ENCODE measurements at places on chromosomes 7 and 10.

- DNase-seq = no peak
These were observed 25.9 kb downstream of the GRM8 start for GRCh38 chr7:127226685-127227374.

GRCh38 chr10:36597756-36598320 lies 527.6 kb upstream of the ANKRD30A start:
- no peak for DNase-seq

DNA sequence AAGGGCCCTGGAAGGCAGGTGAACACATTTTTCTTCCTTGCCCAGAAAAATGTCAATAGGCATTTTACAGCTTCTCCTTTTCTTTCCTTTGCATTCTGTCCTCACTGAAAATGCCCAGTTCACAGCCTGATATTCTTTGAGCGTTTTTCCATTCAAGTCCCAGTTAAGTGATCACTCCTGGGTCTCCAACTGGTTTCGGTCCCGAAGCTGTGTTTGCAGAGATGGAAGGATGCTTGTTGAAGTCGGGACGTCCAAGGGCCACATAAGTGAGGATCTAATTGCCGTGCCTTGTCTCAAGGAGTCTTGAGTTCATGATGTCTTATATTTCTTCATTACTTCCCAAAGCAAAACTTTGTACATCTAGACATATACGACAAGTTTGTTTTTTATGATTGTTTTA lies 208.7 kb upstream of the PRKCQ start:
- DNase-seq = no peak

- DNase-seq = no peak
These were observed 88.3 kb upstream of the CHST15 start for GRCh38 chr10:124181656-124182055.

- no peak for DNase-seq
These were observed 142.0 kb downstream of the LCOR start for GRCh38 chr10:96973809-96974747.

- peak; percentile 20 for DNase-seq
These were observed 52.3 kb upstream of the MYL10 start for GRCh38 chr7:101681170-101682007.

DNA sequence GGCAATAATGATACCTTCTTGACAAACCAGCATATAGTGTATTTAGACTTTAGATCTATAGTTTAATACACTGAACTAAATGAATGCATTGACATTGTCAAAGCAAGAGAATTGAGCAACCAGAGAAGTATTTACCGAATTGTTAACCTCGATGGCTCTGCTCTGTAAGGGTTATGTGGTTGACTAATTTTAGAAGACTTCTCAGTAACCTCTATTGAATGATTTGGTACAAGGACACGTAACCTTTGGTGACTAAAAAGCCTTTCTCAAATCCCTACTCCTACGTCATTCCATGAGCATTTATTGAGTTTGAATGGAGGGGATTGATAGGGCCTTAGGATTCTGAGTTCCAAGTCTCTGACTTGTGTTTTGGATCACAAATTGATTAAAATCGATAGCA lies 67.6 kb downstream of the MDFIC start:
- DNase-seq = no peak

DNA sequence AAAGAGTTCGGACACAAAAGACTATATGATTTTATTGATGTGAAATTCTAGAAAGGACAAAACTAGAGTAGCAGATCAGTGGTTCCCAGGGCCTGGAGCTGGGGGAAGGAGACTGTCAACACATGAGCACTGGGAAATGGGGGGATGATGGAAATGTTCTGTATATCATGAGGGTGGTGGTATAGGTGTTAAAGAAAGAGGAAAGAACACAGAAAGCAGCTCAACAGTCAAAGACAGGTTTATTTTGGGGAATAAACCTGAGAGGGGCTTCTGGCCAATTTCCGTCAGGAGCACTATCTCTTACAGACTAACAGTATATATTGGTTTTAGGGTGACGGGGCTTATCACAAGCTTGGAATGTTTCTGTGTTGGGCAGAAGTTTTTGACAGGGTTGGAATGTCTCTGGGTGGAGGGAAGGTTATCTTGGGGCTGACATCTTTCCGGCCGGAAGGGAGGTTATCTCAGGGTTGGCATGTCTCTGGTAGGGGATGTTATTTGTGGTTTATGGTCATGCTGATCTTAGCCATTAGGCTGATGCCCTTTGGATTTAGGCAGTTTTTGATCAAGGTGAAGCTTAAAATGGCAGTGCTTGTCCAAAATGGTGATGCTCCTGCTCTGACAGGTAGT lies 254.6 kb upstream of the NRP1 start:
- DNase-seq = no peak

DNA sequence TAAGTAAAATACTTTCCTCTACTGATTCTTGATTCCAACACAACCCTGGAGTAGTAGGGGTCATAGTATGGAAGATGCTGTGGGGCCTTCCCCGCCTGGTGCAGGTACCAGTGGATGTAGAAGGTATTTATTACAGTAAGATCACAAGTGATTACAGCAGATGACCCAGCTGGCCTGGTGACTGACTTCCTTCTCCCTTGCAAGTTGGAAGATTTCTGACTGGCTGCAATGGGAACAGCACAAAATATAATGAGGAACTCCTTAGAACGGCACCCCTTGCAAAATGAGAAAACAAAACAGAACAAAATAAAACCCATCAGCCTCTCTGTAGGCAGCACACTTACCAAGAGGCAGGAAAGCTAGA lies 61.7 kb upstream of the TARP start:
- DNase-seq = no peak

DNA sequence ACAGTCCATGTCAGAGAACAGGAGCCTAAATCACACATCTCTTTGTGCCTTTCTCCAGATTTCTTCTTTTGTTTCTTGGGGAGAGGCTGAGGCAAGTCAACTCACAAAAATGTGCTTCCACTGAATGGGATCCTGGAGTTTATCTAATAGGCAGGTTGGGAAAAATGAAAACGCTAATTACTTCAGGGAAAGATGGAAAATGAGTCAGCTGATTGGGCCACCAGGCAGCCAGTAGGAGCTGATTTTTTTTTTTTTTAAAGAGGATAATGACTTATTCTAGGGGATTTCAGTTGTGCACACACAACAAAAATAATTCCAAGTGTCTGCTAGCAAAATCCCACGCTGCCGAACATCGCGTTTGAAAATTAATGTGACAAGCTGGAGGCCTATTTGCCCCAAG lies 412.8 kb upstream of the ZMIZ1 start:
- no peak for DNase-seq

DNA sequence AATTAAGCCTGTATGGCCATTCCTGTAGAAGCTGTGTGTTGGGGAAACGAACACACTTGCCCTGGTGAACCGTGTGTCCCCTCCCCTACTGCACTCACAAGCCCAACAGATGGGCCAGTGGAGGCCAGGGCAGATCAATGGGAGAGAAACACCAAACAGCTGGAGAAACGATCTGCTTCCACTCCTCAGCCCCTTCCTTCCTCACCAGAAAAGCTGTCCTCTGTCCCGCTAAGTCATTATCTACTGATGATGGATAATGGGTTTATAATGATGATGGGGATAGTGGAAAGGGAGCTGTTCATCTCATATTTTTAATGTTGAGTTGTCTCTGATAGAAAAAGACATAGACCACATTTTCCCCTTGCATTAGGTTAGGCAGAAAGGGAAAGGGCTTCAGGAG lies 99.7 kb downstream of the ELMO1 start:
- DNase-seq = no peak

DNA sequence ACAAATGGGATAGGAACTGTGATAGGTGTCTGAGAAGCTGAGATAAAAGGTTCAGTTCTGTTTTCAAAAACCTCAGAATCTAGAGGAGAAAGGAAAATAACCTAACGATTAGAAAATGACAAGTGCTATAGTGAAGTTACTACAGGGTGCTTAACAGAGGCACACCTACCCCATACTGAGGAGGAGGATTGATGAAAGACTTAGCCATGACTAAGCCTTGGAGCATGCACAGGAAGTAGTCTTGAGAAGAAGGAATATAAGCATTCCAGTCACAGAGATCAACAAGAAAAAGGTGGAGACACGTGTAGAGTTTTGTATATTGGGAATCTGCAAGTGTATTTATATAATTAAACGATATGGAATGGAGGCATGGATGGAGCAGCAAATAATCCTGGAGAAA lies 1225.5 kb upstream of the CELF2 start:
- no peak for DNase-seq

GRCh38 chr10:6843481-6843881 lies 263.4 kb upstream of the PRKCQ start:
- no peak for DNase-seq

- DNase-seq = no peak
These were observed 35.9 kb upstream of the SEMA3A start for GRCh38 chr7:84230491-84230890.

- DNase-seq = no peak
These were observed 23.7 kb downstream of the PARP12 start for GRCh38 chr7:140039066-140039465.

DNA sequence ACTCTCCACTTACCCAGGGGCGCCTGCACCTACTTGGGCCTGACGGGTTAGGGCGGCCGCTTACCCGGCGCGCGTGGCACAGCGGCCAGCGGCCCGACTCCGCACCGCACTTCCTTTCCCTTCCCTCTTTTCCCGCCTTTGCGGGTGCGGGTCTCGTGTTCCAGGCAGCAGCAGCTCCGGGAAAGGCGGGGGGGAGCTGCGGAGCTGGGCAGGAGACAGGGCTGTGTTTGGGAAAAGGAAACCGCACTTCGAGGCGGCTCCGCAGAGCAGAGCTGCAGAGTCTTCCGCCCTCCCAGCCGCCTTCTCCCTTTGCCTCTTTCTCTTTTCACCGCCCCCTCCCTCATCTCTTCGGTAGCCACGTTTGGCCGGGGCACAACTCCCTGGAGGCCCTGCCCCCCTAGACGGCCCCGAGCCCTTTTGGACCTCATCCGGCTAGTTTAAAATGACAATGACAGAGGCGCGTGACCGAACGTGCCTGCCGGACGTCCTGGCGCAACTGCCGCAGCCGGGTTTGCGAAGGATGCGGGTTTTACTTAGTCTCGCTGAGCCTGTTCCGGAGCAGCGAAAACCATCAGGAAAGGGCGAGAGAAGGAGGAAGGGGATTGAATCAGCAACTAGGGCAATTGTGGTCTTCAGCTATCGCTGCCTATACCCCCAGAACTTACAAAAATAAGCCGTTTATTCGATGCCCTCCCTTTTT lies 7.9 kb upstream of the PAX2 start:
- DNase-seq = no peak

DNA sequence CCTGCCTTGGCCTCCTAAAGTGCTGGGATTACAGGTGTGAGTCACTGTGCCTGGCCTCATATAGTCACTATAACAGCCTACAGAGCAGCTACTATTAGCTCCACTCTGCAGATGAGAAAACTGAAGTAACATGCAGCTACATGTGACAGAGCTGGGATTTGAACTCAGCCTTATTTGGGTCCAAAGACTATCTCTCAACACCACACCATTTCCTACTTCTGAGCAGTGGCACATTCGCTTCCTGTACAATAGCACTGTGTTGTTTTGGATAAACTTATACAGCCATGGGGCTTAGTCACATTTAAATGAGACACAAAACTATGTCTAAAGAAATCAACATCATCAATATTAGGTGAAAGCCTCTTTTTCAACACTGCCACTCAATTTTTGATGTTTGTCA lies 69.8 kb upstream of the DNAJB12 start:
- no peak for DNase-seq

DNA sequence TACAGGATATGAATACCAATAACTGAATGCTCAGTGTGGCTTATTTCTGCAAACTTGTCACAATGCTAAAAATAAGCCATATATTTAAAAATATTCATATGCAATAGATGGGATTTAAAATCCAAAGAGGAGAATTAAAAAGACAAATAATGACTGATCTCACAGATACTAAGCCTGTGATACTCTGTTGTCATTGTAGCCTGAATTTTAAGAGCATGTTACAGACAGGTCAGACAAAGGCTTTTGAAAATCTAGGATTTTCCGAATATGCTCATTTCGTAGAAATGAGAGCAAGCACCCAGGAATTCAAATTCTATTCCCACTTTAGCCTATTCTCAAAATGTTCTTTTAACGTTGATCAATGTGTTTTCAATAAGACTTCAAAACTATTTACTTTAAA lies 269.7 kb downstream of the PCDH15 start:
- DNase-seq = no peak

DNA sequence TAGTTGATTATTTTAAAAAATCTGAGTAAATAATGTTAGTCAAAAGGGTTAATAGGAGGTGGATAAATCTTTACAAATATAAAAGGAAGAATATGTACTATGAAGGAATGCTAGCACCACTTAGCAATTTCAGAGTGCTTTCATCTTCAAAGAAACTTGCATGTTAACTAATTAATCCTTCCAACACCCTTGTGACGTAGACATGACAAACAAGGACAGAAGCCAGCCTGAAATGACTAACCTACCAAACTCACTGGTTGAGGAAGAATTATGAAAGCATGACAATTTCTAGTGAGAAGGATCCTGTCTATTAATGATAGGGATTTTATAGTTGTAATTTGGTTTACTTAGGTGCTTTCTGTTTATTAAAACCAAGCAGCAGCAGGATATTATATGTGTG lies 468.0 kb upstream of the FZD8 start:
- DNase-seq = no peak

- no peak for DNase-seq
These were observed 162.5 kb upstream of the CELF2 start for GRCh38 chr10:10855151-10855581.

- DNase-seq = no peak
These were observed at the start of gene AZGP1 for GRCh38 chr7:99975782-99976521. Gene AZGP1, minus strand, starts transcription at chr7:99976031. Its CDS starts 11 bp downstream, at chr7:99976020.

GRCh38 chr7:5390918-5391317 lies 32.7 kb downstream of the TNRC18 start:
- no peak for DNase-seq

GRCh38 chr10:131886237-131886636 lies 14.6 kb upstream of the PPP2R2D start:
- no peak for DNase-seq

- no peak for DNase-seq
These were observed 1.1 kb upstream of the PRLHR start for GRCh38 chr10:118596426-118597124.

DNA sequence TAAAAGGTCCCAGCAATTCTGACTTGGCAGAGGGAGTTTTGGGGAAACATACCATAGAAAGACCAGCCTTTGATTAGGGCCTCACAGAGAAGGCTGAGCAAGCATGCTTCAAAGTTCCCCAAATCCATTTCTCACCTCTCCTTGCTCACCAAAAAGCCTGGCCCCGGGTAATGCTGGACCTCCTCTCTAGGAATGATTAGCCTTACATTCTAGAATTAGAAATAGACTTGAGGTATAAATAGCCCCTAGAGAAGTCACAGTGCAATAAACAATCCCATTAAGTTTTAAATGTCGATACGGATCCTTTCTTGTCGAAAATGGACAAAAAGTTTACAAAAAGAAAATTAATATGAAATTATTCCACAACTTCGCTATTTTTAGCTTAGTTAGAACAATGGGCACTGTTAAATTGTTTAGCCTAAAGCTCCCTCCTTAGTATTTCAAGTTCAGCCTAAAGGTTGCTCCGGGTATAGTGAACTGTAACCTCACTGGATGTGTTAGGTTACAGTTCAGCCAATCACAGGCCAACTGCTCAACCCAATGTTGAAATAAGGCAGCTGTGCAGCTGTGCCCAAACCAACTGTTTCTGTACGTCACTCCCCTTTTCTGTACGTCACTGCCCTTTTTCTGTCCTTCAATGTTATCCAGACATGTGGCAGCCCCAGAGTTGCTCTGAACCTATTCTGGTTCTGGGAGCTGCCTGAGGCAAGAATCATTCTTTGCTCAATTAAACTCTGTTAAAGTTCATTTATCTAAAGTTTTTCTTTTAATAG lies 7.9 kb upstream of the GSDME start:
- no peak for DNase-seq
